NCI-H1417 (cell line): ENCODE measurements at places on chromosomes 1 and 21.

- DNase-seq: peak; percentile 99
Observed at GRCh38 chr1:5992026-5992813, at the start of gene NPHP4. NPHP4 (minus strand) TSS chr1:5992425; CDS start chr1:5986289, 6,136 bp downstream.

GRCh38 chr1:152623203-152623844 lies 421 bp upstream of the LCE3A start:
- DNase-seq: no peak

- peak; percentile 13 for DNase-seq
Observed at GRCh38 chr1:51728611-51729155, 111.8 kb downstream of the OSBPL9 start.

DNA sequence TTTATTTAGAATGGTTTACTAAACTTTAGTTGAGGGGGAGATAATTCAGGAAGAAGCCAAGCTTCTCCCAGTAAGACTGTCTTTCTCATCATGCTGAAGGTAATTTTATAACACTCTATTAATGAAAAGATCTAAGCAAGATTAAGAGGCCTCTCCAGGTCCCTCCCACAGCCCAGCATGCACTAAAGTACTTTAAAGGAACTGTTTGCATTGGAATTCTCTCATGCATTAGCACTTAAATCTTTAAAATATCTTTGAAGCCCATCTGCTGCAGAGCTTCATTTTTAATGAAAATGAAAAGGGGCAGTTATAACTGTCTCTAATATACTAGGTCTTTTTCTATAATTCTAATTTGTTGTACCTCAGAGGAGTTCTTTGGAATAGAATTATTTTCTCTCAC lies 1379.1 kb upstream of the ADGRL4 start:
- DNase-seq: no peak

DNA sequence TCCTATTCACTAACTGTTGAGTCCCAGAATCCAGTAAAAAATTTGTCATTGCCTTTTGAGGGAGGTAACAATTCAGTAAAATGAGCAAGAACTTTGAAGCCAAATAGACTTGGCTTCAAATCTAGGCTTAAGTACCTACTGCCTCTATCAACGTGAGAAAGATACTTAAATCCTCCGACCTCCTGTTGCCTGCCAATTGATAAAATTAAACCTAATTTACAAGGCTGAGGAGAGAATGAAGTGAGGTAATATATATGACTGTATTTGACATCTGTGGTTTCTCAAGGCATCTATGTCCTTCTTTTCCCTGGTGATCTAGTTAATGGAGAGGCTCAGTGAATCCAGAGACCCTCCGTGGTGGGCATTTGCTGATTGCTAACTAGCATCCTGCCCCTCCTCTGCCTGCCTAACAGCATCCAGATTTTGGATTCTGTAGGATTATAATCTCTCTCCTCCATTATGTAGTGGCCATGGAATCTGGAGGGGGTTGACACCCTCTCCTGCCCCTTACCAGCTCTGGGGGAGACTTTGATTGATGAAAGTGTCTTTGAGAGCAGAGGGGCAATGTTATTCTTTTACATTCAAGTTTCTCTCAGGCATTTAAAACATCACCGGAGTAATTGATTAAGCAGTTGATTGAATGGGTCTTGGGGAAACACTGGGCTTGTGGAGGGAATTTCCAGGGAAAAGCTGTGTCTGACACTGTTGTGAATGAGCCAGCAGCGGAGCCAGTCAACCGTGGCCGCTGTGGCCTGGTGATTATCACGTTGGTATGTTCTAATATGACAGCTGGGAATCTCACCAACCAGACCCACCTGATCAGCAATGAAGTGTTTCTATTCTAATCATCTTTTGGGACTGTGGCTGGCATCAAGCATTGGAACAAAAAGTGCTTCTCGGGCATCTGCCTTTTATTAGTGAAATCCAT lies 140.7 kb upstream of the FAM78B start:
- DNase-seq: no peak

GRCh38 chr1:15154480-15155036 lies 1.0 kb downstream of the TMEM51 start:
- DNase-seq: no peak

DNA sequence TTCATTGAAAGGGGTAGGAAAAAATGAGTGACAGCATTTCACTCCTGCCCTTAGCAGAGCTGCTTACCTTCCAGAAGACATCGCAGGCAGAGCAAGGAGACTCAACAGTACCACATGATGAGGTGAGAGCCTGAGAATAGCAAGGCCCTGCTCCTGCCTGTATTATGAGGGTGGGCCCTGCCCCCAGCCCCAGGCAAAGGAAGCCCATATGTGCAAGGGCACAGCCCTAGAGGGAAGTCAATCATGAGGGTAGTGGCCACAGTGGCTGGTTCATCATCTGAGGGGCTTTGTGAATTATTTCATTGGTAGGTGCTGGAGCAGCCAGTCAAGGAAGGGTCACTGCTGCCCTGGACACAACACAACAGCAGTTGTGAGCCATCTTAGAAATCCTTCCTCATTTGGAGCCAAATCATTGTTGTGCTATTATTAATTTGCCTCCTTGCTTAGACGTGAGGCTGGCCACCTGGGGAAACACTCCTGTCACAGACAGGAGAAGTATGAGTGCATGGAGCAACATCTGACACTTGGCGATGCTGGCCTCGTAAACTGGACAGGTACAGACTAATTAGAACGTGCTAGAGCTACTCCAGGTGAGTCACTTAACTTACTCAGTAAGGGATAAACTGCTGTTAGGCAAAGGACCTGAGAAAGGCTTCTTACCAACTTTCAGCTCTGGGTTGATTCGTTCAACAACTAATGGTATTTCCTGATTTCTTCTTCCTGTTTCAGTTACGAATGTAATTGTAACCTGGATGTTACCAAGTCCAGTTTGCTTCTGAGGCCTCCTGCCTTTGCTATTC lies 22.7 kb upstream of the ACBD6 start:
- DNase-seq: no peak

DNA sequence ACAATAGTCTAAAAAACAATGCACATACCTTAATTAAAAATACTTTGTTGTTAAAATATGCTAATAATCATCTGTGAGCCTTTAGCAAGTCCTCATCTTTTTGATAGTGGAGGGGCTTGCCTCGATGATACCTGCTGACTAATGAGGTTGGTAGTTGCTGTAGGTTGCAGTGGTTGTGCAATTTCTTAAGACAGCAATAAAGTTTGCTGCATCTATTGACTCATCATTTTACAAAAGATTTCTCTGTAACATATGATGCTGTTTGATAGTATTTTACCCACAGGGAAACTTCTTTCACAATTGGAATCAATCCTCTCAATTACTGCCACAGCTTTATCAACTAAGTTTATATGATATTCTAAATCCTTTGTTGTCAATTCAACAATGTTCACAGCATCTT lies 7.6 kb downstream of the C1orf87 start:
- DNase-seq: no peak

GRCh38 chr1:56472860-56473259 lies 106.5 kb downstream of the PLPP3 start:
- no peak for DNase-seq

DNA sequence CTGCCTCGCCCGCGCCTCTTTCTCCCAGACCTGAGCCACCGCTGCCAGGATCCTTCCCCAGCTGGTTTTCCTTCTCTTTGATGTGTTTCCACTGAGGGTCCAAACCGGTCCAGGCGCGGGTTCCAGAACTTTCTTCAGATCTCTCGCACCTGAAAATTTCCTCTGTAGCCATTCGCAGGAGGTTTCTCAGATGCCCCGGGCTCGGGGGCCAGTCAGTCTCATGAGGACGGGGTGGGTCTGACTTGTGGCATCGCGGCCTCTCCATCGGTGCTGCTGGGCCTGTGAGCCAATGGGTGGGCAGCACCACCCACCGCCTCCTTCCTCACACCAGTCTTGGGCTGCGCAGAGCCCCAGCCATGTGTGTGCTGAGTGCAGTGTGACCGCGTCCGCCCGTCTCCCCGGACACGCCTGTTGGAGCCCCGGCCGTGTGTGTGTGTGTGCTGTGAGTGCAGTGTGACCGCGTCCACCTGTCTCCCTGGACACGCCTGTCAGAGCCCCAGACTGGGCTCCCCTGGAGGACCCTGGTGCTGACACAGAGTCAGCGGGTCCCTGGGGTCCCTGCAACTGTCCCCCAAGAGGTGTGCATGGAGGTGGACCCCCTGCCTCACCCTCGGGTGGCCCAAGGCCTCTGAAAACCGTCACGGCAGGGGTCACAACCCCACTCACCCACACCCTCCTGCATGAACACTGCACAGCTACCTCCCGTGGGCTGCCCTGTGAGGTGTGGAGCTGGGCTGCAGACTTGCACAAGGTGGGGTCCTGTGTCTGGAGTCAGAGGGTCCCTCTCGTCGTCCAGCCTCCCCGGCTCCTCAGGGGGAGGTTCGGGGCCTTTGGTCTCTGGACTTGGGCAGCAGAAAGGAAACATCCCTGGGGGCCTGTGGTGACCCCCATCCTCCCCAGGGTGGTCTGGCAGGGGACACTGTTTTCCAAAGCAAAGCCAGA lies 20.2 kb downstream of the COL18A1 start:
- no peak for DNase-seq

- peak; percentile 90 for DNase-seq
Observed at GRCh38 chr1:108560874-108561459, 1.1 kb downstream of the EEIG2 start.

DNA sequence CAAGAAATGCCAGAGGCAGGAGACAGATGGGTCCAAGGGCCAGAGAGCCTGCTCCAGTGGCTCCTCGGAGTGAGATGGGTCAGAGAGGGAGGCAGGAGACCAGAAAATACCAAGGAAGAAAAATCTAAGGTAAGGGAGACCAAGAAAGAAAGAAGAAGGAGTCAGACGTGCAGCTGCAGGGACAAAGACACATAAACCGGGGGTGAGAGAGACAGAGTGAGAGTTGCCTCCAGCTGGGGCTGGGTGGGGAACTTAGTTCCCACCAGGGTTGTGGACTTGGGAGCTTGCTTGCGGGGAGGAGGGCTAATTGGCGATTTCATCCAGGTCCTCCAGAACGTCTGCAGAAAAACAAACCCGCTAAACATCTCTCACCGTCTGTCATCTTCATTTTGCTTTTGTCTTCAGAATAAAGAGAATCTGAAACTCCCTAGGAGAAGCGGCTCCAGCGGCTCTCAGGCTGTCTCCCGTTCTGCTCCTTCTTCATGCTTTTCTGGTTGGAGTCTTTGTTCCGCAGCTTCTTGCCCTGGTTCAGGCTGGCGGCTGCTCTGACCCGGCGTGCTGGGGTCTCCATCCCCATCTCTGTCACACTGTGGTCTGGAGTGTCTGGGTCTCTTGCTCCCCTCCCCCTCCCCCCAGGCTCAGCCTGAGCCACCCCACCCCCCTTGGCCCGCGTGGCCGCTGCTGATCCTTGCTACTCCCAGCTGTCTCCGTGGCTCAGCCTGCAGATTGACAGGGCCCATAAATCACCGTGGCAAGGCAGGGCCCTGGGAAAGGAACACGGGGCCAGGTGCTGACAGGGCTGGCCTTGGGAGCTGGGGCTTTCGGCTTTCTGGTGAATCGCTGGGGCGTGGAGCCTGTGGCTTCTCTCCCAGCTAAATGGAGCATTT lies 66.6 kb downstream of the UBIAD1 start:
- peak; percentile 94 for DNase-seq

- DNase-seq: no peak
Observed at GRCh38 chr1:235725434-235725833, 75.8 kb upstream of the GNG4 start.

- DNase-seq: no peak
Observed at GRCh38 chr1:67748630-67749029, 63.6 kb downstream of the GADD45A start.

DNA sequence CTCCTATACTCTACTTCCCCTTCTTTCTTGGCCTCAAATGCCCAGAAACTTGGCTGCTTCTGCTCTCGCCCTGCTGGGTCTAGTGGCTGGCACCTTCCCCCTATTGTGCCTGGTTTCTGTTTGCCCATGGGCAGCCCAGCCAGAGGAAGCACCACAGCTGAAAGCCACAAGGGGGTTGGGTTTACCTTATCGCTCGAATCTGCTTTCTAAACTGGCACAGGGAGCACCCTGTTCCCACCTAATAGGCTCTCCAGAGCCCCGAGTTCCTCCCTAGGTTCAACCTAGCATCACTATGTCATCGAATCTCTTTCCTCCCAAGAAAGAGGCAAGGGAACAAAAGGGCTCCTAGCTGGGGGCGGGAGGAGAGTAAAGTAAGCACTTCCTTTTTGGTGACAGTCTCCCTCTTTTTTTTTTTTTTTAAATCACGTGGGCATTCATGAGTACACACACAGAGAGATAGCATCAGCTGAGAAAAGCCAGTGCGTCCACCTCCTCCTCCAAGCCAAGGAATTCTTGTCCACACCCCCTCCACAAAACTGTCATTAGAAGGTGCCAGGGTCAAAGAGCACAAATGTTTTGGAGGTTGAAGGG lies 72.8 kb downstream of the PLEKHA6 start:
- DNase-seq: no peak

DNA sequence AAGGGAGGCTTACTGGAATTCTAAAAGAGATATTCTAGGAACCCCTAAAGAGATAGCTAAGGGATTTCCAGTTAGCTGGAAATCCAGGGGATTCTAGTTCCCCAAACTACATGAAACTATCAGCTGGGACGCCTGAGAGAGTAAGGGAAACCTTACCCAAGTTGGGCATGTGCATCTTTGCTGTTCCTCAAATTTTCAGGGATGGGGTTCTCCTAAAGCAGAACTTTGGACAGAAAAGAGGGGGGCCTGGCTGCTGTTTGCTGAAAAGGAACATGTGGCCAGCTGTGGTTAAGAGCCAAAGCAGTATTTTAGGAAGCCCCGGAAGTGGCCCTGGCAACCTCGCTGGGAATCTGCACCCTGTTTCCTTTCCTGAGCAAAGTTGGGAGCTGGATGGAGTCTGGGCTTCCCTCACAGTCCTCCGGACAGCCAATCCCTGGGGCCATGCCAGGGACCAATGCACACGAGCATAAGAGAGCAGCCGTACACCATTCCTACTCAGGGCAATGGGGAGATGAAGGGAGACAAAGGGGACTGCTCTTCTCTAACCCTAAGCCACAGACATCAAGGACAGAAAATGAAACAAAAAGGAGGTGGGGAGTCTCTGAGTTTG lies 154.3 kb downstream of the PLXNA2 start:
- DNase-seq: no peak

DNA sequence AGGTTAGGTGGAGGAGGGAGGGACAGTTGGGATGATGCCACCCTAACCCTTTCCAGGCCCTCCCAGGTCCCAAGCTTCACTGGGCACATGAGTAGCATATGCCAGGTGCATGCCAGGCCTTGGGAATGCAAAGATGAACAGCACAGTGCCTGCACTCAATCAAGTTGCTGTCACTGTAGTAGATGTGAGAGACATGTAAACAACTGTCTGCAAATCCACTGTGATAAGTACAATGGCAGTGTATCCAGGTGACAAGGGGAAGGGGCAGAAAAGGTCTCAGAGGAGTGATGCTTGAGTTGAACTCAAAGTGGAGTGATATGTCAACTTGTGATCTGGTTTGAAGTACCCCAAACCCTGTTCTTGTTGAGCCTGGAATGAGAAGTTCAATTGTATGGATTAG lies 49.5 kb upstream of the LRRN2 start:
- peak; percentile 93 for DNase-seq

GRCh38 chr1:55287723-55288122 lies 72.6 kb upstream of the USP24 start:
- no peak for DNase-seq
